AG09319 (cell line): ENCODE measurements at places on chromosomes 2 and 18.

- no peak for DNase-seq
These were observed 28.9 kb downstream of the EIPR1 start for GRCh38 chr2:3348767-3349166.

- DNase-seq: no peak
These were observed 47.6 kb upstream of the ZNF521 start for GRCh38 chr18:25399554-25399953.

DNA sequence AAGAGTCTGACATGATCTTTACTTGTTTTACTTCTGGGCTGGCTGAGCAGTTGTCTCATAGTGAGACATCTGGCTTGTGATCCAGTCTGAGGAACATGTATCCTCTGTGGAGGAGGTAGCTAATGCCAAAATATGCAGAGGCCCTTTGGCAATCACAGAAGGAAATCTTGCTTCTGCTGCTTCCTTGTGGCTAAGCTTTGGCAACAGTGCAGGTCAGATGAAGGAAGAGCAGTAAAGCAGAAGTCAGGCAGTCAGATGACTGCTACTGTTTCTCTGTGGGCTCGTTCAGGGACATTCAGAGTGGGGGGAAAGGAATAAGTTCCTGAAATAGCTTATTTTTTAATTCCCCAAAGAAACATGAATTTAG, 22.3 kb downstream of the DOK1 start:
- peak; percentile 80 for DNase-seq

DNA sequence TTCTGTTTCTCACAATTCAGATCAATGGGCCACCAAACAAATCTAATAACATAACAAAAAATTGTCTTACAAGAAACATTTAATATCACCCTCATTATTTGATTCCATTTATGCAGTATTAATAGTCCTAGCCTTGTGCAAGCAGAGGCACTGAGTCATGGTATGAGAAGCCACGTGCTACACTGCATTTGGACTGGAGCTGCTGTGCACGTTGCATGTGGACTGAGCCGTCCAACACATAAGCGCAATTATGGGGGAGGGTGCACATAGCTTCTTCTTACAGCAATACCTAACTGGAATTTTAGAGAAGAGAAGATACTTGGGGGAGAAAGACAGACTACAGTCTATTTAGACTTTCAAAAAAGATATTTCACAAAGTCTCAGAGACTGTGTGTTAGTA, 329.6 kb upstream of the ID2 start:
- no peak for DNase-seq

DNA sequence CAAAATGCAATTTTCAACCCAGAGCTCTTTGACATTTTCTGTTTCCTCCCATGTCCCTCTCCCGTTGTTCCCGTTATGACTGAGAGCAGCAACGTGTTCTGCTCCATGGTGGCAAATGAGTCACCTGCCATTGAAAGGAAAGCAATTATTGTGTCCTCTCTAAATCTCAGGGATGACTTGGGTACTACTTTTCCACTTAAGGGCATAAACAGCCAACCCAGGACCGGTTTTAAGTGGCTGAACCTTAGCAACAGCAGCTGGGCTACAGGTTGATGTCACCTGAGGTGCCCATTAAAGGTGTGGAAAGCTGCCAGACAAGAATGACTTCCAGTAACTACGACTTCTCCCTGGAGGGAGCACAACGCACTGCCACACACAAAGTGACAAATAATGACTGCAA, 236.8 kb downstream of the NCKAP5 start:
- no peak for DNase-seq

DNA sequence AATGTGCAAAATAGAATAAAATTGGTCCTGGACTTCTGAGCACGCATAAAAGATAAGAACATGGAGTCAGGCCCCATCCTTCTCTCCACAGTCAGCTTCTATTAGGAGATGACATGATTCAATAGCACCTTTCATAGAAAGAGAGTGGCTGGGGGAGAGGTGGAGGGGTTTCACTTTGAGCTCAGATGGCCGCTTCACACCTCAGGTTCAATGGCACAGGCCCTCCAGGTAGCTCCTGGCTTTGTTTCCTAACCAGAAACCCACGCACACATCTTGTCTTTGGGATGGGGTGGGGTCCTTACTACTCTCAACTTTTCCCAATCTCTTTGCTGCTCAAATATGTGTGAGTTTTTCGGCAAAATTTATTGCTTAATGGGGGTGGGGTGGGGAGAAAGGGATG, 332.3 kb downstream of the CLIP4 start:
- DNase-seq: no peak

- DNase-seq: peak; percentile 95
These were observed 55.6 kb downstream of the THADA start for GRCh38 chr2:43540021-43540779.

DNA sequence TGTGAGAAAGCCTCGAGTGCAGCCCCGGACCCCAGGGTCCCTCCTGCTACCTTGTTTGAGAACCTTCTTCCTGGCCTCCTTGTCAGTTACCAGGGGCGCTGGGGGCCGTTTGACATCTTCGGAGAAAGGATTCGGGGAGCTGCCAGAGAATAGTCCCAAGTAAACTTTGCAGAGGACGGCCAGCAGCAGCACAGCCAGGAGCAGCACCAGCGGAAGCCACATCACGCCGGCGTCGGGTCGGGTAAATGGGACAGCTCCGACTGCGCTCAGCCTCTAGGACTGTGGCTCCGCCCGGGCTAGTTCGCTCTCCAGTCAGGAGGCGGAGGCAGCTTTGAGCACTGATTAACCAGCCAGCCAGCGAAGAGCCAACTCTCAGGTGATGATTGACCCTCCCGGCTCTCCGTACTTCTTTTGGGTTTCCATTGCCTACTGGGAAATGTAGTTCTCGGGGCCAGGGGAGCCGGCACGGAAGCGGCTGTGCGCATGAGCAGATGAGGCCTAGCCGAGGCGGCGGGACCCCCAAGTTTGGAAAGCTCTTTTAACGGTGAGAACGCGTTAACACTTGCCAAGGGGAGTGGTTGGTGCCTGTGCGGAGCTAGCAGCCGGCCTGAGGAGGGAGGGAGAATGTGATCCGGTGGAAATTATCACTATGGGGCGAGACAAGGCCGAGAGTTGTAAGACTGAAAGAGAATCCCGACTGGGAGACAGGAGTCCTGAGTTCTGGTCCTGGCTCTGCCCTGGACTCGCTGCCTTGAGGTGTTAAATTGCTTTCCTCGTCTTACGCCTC, at the start of the genes ELMOD3 and RETSAT:
ELMOD3 (plus strand) TSS at position 484 of the 787 bp plus-strand sequence. CDS start 2,430 bp downstream, outside the sequence.
RETSAT (minus strand) TSS at position 243 of the 787 bp plus-strand sequence; CDS start at position 222, 21 bp downstream.
- peak; percentile 99 for DNase-seq

DNA sequence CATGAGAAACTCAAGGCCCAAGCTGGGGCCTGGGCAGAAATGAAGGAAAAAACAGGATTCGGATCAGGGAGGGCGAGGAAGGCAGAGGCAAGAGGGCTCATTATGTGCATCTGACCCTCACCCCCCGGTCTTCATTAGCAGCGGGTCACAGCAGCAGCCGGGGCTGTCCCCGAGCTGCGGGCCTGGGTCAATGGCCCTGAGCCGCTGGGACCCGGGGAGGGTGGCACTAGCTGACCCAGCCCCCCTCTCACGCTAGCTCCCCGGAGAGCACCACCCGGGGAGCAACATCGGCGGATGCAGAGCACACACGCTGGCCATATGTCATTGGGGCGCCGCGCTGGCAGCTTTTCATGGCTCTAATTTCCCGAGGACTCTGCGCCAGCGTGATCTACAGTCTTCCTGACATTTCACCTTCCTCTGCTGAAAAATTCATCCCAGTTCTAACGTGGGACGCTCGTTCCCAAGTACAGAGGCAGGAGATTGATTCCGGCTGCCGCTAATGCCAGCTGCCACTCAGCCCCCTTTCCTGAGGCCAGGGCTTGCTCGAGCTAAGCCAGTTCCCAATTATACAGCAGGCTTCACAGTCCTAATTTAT, 63.7 kb downstream of the EIPR1 start:
- no peak for DNase-seq

GRCh38 chr2:242060212-242060835, 190.8 kb downstream of the RTP5 start:
- peak; percentile 52 for DNase-seq

GRCh38 chr2:100390001-100390940, 27.2 kb downstream of the CHST10 start:
- no peak for DNase-seq

DNA sequence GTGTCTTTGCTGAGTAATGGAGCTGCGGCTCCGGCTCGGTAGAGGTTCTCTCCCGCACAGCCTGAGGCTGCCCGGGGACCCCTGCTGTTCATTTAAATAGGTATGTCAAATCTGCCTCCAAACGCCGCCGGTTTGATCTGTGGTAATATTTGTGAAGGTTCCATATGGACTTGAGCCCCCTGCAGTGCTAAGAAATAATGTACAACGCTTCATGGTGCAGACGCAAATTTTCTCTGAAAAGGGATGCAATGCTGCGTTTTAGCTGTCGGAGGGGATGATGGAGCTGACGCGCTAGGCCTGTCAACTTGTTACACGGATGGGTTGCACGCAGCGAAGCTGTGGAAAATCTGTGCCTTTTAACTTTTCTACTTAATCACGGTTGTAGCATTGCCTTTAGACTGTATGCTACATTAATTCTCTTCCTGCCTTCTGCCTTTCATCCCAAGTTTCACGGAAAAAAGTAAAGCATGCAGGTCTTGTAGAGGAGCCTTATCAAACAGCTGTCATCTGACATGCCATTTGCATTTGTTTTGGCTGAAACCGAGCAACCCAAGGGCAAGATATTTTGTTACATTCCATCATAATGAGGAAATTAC, 43.2 kb downstream of the MRPS9 start:
- DNase-seq: no peak

DNA sequence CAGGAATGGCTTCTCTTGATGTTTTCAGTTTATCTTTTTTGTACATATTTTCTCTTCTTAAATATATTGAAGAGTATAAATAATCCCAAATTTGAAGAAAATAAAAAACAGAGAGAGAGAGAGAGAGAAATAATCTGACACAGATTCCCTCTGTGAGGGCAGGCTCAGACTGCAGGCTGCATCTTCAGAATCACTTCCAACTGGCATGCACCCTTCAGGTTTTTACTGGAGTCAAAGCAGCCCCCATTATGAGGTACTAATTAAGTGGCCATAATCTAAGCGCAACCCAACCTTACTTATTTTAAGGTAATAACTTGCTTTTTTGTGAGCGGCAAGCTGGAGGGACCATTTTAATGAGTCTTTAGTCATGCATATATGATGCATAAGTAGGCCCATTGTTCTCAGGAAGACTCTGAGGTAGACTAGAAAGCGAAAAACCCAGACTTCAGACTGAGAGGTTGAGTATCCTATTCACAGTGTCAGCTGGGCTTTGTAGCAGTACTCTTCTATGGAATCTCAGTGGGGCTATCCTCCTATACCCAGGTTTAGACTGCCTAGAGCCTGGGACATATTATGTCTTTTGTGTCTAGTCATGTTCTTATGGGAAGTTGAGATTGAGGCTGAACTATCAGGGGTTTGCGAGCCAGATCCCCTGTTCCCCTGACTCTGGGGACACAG, 167.4 kb downstream of the SP3 start:
- no peak for DNase-seq

GRCh38 chr18:12008181-12008767, 27.0 kb downstream of the IMPA2 start:
- no peak for DNase-seq

DNA sequence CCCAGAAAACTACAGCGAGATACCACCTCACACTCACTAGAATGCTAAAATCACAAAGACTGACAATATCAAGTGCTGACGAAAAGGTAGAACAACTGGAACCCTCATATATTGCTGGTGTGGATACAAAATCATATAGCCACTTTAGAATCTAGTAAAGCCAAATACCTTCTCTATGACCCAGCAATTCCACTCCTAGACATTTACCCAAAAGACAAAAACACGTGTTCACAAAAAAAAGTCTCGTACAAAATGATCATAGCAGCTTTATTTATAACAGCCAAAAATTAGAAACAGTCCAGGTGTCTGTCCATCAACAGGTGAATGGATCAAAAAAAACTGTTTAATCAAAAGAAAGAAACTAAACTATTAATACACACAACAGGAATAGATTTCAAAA, 126.6 kb downstream of the ZFP36L2 start:
- DNase-seq: no peak

- no peak for DNase-seq
These were observed 172.6 kb downstream of the ANKRD44 start for GRCh38 chr2:197137826-197138477.

DNA sequence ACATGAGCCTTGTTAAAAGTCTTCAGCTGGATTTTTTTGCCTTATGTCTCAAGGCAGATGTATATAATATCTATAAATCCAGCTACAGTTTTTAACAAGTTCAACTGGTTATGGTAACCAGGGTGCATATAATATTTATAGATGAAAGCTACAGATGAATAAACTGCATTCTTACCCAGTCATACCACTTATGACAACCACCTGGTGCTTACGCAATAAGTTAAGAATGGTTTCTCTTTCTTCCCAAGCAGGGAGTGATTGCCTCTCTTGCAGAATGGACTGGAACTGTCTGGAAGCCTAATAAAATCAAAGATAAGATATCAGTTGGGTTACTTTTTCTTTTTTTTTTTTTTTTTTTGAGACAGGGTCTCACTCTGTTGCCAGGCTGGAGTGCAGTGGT, 19.6 kb downstream of the DHX57 start:
- DNase-seq: no peak

DNA sequence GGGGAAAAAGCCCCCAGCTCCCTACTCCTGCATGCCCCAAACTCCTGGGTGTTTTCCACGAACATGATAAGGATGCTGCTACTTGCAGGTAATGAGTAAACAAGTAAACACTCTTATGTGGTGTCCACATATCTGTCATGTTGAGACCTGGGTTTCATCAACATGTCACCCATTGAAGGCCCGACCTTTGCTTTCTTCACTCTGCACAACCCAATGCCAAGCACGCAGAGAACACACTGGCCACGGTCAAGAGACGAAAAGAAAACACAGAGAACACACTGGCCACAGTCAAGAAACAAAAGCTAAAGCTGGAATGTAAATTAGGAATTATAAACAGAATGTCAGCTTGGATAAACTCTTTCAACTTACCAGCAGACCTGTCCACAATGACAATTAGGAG, 143.1 kb downstream of the TTC32 start:
- no peak for DNase-seq

DNA sequence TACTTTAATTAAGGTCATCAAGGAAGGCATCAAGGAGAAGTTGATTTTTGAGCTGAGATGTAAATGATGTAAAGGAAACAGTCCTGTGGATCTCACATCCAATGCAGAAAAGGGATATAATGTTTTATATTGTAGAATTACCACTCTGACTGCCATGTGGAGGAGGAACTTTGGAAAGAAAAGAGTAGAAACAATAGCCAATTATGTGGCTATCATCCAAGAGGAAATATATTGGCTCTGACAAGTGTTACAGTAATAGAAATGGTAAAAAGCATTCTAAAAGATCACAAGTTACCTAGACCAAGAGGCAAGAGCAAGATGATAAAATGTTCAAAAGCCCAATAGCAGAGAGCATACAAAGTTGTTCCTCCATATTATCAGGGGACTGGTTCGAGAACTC, 26.8 kb downstream of the BARD1 start:
- no peak for DNase-seq

DNA sequence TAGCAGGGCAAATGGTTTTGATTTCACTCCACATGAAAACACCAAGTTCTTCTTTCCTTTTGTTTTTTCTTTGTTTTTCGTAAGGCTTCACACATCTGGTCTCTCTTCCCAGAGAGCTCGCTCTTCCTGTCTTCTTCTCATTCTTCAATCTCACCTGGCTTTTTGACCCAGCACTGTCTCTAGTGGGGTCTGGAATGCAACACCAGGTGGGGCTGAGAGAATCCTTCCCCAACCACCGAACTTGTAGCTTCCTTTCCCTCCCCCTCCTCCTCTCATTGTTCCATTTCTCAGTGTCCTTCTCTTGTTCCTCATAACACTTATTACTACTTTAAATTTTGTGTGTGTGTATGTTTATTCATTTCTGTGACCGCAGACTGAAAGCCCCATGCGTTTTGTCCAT, 13.5 kb upstream of the PIEZO2 start:
- DNase-seq: no peak

GRCh38 chr2:24855726-24856125, 62.5 kb downstream of the CENPO start:
- DNase-seq: no peak

GRCh38 chr2:59540864-59541263, 1012.6 kb downstream of the BCL11A start:
- no peak for DNase-seq
